ENCODE measurements at places on chromosomes 16 and 17.
A peak's percentile ranks its signal among the peaks of the same experiment; 100 is the strongest.

- peak; percentile 90 for DNase-seq
Observed at GRCh38 chr17:43591779-43592562, 45.8 kb upstream of the ETV4 start.

DNA sequence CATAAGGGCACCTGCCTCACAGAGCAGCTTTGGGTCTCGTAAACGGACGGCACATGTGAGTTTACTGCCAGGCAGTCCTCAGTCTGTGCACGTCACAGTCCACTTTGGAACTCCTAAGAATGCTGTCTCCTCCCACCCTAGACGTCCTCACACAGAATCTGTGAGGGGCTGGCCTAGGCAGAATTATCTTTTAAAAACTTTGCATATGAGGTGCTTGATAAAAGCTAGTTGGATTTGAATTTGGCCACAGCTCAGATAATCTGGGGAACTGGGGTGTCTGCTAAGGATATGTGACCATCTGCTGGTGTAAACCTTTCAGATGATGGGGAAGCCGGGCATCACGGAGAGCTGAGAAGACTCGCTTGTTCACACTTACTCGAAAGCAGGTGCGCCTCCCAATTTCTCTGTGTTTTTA, 64.4 kb downstream of the METRNL start:
- no peak for DNase-seq

DNA sequence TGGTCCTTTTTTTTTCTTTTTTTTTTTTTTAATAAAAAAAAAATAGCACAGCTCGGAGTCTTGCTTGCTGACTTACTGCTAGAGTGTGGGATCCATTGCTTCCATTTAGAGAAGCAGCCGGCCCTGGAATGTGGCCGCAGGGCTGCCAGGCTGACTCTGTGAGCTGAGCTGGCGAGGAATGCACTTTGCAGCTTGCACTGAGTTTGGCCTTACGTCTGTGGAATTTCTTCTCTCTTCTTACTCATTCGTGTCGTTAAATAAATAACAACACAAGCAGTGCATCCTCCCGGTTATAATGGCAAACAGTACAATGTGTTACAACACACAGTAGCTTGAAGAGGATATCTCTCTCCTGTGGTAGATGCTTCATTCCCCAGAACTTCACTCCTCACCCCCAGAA, 69.2 kb downstream of the PRKCB start:
- peak; percentile 95 for DNase-seq

GRCh38 chr17:52156576-52157570, 1.6 kb downstream of the CA10 start:
- DNase-seq, result no peak

DNA sequence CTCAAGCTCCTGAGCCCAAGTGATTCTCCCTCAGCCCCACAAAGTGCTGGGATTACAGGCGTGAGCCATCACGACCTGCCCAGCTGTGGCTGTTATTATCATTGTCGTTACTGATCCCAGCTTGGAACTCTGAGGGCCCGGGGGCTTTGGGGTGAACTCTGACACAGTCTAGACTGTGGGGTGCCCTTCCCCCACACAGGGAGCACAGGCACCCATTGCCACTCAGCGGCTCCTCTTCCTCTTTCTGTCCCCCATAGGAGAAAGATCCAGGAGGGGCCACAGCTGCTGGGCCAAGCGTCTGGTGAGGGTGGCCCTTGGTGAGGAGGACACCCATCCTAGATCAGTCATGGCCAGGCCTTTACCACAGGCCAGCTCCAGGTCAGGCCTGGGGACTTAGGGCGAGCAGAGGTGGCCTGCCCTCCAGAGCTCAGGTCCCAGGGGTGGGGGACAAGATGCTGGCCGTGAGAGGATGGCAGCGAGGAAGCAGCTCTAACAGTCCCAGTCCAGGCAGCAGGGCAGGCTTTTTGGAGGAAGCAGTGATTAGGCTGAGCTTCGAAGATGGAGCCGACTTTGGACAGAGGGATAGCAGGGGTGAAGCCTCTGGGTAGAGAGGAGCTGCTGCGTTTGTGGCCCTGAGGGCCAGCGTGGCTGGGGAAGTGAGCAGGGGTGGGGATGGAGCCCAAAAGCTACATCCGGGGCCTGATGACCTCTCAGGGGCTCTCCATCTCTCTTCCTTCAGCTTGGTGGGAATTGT, 24.7 kb downstream of the TMEM235 start:
- DNase-seq, result no peak

DNA sequence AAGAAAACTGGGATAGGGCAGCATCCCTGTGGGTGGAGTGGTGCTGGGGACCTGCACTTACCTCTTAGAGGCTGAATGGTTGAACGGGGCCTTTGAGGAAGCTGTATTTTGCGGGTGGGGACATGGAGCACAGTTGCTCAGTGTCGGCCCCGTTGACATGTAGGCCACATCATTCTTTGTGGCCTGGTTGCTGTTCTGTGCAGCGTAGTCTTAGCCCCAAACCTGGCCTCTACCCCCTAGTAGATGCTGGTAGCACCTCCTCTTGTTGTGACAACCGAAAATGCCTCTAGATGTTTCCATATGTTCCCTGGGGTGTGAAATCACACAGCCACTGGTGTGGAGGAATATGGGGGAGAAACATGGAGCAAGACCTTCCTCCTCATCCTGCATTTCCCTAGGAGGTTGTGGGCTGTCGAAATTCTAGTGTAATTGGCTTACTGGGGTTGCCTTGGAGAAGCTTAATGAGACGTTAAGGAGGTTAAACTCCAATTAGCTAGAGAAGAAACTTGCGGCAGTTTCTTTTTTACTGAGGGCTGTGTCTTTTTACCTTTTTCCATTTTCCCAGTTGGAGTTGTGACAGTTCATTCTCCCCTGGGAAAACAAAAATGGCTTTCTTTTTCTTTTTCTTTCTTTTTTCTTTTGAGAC, 9.4 kb downstream of the ABCC1 start:
- no peak for DNase-seq

DNA sequence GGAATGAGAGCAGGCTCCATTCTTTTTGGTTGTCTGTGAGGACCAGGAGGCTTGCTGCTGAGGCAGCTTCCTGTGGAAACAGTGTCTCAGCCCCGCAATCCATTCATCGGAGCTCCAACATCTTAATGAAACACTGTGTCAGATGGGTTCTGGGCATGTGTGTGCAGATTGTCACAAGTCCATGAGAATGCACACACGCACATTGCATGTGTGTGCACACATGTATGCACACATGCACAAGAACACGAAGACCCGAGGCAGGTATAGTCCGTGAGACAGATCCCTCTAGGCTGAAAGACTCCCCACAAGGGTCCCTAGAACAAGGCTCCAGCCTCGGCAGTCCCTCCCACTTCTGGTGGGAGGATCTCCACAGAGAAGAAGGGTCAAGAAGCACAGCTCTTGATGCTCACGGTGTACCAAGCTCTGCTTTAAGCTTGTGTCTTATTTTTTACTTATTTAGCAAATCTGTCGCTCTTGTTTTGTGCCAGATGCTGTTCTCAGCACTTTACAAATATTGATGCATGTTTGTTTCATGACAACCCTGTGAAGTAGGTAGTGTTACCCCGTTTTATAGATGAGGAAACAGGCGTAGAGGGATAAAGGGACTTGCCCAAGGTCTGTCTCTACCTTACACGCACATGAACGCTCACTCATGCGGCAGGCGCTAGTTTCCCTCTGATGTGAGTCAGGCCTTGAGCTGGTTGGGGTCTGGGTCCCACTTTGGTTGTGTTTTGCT, 213.1 kb downstream of the SEC14L1 start:
- DNase-seq, result no peak

DNA sequence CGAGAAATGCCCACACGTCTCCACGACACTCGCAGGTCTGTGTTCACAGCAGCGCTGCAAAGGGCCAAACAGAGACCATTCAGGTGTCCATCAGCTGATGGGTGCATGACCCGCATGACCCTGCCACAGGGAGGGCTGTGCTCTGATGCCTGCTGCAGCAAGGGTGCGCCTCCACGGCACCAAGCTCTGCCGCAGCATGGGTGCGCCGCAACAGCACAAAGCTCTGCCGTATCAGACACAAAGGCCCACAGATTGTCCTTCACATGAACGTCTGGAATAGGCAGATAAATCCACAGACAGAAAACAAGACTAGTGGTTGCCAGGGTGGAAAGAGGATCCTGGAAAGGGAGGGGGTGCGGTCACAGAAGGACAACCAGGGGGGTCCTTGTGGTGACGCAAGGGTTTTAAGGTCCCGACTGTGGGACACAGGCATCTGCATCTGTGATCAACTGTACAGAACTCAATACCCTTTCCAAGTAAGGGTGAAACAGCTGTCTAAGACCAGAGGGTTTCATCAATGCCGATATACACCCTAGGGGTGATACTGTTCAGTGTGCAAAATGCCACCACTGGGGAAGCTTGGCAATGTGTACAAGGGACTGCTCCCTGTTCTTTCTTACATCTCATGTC, 121.0 kb downstream of the ANKRD11 start:
- DNase-seq, result no peak

- DNase-seq, result no peak
Observed at GRCh38 chr16:89078172-89078571, 15.5 kb upstream of the ACSF3 start.

GRCh38 chr17:19733953-19734526, 14.1 kb downstream of the ALDH3A1 start:
- no peak for DNase-seq

GRCh38 chr16:83306961-83307593, 500.7 kb upstream of the HSBP1 start:
- DNase-seq, result no peak
